ENCODE measurements at places on chromosomes 7 and 10. TPM values are rescaled to one million over a fixed set of nuclear protein-coding genes. Genes with fewer than 3 reads are reported as not detected.

ASB15 gene
- 96.2 TPM for total RNA-seq

CALD1 gene
- total RNA-seq = 118 TPM

PPP1R17 gene
- not detected for total RNA-seq

CALY gene
- total RNA-seq = not detected

NPC1L1 gene
- not detected for total RNA-seq

CPXM2 gene
- 4.1 TPM for total RNA-seq

NEUROG3 gene
- total RNA-seq = not detected

GPER1 gene
- total RNA-seq = 2.8 TPM

ECHDC3 gene
- 94.6 TPM for total RNA-seq

ANKRD61 gene
- 0.20 TPM for total RNA-seq

DNA sequence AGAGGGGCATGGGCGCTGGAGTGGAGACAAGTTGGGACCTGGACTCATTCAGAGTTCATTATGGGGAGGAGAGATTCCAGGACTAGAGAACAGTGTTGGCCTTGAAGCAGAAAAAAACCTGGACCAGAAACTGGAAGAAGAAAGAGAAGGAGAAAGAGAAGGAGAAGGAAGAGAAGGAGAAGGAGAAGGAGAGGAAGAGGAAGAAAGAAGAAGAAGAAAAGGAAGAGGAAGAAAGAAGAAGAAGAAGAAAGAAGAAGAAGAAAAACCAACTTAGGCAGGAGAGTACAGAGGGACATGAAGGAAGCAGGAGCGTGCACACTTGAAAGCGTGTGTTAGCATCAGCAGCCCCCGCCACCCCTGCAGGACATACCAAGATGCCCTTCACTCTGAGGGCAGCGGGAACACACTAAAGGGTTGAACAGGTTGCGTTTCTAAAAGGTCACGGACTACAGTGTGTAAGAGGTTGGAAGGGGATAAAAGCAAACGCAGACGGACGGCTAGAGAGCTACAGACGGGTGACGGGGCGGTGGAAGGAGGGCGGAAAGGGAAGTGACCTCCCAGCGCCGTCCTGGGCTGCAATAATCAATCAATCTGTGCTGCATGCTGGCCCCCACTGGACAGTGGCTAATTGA is 95.3 kb downstream of the SEC61G start:
- no peak for DNase-seq

DNA sequence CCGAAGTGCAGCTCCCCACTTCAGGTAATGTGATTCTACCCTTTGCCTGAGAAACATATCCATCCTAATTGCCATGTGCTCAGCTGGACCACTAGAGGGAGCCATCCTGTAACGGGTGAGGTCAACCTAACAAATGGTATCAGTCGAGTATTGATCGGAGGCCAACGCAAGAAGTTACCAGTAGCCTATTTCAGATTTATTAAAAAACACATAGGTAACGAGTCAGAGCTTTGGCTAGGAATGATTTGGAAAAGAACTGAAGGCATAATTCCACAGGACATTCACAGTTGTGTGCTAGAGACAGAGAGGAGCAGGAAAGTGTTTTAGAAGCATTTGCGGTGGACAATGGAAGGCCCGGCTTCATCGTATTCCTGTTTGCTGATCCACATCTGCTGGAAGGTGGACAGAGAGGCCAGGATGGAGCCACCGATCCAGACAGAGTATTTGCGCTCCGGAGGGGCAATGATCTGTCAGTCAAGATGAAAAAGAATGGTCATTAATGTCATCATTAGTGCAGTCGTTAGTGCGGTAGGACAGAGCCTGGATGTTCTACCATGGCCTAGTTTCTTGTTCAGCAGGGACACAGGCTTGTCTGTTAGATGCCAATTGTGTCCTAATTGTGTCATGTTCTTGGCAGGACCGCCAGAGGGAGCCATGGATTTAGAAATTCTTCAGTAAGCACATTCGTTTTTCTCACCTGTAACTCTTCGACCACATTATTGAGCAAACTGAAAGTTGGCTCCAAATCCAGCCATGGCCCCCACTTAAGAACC is 17.5 kb downstream of the ACTA2 start:
- peak; percentile 72 for DNase-seq

DNA sequence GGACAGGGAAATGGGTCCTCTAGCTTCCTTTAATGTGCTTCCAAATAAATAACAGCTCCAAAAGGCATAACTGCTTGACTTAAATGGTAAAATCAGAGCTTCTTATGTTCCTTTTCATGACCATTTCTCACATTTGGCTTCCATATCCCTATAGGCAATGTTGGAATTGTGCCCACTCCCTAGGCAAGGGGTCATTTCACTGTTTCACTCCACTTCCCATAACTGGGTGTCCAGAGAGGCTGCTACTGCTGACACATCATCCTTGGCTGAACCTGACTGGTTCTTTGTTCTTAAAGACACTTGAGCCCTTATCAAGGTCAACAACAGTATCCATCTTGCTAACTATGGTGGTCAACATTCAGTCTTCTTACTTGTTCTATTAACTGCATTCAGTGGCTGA is 37.1 kb downstream of the PRTFDC1 start:
- DNase-seq = no peak

- no peak for DNase-seq
Measured at GRCh38 chr7:94252971-94253370, 141.7 kb upstream of the COL1A2 start.

- no peak for DNase-seq
Measured at GRCh38 chr10:99730026-99730425, 1.9 kb downstream of the COX15 start.

GRCh38 chr7:93559639-93560491 is 14.7 kb downstream of the CALCR start:
- DNase-seq = no peak

DNA sequence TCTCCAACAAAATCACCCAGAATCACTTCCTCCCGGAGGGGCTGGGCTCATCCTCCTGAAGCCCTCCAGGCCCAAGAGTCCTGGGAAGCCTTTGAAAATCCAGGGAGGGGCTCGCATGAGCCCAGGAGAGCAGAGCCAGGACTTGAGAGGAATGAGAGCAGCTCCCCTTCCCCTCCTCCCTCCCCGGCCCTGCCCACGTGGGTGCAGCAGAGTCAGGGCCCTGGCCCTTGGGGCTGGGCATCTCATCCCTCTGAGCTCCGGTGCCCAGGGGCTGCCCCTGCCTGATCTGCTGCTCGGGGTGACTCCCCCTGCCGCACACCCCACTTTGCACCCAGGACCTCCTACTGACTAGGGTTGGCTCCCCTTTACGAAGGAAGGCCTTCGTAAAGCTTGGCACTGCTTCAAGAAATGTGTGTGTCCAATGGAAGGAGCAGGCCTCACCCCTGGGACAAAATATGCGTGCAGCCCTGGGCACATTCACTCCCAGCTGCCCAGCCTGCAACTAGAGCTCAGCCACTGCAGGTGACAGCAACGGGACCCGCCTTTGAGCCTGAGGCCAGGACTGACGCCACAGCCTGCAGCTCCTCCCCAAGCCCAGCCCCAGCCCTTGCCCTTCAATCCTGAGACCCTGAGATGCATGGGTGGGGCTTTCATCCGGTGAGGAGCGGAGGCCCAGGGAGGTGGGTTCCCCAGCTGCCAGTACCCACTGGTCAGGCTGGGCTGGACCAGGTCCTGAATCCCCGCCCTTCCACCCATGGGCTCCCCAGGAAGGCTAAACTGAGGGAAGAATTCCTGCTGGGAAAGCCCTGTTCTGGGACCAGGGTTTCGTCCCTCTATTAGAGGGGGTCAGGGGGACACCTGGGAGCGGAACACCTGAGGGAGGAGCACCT is 21.8 kb downstream of the PWWP2B start:
- DNase-seq = peak; percentile 66

DNA sequence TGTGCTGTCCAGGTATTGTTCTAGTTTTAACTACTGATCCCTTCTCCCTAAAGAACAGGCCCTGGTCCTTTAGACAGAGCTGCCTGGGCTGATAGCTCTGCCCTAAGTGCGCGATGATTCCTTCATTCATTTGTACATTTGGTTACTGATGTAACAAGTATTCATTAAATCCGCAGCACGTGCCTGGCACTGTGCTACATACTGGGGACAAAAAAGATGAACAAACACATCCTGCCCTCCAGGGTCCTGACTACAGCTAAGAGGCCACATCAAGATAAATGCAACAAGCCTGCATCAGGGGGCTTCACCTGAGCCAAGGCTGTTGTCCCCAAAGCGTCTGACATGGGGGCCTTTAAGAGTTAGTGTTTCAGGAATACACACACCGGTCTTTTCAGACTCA is 99.0 kb upstream of the PODXL start:
- no peak for DNase-seq

- peak; percentile 73 for DNase-seq
Measured at GRCh38 chr7:148699024-148699781, 500 bp downstream of the CUL1 start.

GRCh38 chr7:96589038-96589437 is 120.6 kb downstream of the SEM1 start:
- DNase-seq = no peak

GRCh38 chr10:49274886-49275285 is 24.1 kb upstream of the C10orf71 start:
- no peak for DNase-seq

DNA sequence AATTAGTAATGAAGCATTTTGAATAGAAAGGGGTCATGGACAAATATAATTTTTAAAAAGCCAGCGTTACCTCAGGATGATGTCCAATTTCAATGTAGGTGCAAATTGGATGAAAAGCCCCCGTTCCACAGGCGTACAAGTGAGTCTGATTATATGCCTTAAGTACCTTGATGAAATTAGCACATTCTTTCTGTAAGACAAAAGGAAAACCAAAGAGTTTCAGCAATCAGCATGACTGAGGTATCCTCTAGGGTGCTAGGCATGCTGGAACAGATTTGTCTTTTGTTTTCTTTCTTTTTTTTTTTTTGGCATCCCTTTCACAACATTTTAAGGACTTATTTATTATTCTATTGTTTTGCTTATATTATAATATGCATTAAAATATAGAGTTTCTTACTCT is 84.2 kb downstream of the SEMA3A start:
- DNase-seq = no peak

DNA sequence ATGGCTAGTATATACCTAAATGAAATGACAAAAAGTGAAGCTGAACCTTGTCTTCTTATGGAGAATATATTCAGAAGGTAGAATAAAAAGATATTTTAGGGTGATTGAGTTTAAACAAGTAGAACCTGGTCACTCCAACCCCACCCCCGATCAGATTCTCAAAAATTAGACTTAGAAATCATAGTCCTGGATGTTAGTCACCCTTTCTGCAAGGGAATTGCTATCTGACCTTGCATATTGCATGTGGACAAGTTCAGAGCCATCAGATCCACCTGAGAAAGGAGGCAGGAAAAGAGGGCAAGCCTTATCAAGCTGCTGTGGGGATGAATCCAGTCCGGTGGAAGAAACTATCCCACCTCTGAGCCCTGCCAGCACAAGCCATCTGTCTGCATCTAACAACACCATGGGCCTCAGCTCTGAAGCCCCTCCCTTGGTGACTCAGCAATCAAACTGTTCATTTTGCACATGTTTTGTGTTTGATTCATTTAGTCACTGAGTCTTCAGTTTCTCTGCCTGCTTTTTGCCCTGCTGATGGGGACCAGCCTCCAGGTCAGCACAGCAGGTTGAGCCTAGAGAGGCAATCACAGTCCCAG is 727.3 kb downstream of the AUTS2 start:
- no peak for DNase-seq

DNA sequence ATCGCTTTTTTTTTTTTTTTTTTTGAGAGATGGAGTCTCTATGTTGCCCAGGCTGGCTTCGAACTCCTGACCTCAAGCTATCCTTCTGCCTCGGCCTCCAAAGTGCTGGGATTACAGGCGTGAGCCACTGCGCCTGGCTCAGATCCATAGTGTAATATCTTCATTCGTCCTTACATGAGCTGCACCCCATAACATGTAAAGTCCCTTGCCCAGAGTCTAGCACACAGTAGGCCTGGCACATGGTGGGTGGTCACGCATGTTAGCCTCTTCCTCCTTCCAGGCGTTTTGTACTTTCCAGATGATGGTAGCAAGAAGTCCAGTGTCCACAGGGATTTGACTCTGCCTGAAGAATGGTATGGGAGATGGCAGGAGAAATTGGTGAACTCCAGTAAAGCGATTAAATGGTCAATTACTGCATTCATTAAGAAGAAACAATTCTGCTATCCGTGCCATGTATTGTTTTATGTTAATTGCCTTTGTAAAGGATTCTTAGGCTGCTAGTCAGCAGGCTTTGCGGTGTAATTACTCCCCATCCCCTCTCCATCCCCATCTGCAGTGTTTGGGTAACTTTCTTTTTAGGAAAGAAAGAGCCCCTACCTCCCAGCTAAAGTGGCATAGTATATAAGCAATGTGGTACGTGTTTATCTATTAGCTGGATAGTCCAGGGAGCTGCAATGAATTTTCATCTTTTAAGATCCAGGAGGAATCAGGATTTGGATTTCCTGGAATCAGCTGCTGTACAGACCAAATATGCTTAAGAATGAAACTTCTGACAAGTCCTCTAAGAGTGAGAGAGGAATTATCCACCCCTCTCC is 1.2 kb downstream of the TPST1 start:
- DNase-seq = no peak

- peak; percentile 76 for DNase-seq
Measured at GRCh38 chr10:70672165-70673042, at the start of gene ADAMTS14. TSS of gene ADAMTS14 (plus strand) at chr10:70672506. CDS start at chr10:70672803, 297 bp downstream.

DNA sequence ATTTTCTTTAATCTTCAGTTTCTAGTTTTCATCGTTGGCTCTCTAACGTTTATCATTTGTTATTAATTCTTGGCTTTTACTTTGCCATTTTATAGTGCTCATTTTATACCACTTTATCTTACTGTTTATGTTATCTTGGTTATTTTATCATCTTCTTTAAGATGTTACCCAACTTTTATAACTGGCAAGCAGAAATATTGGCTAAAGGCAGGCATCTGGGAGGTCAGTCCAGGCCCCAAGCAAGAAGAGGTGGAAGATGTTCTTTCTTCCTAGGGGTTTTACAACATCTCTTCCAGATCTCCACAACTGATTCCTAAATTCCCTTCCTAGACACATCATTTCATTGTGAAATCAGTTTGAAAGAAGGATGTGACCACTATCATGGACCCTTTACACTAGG is 208.1 kb downstream of the AHR start:
- no peak for DNase-seq
